Spinal cord (tissue), 10 donors: ENCODE measurements at places on chromosomes 6 and 20. TPM values are rescaled to one million over a fixed set of nuclear protein-coding genes. Genes with fewer than 3 reads are reported as not detected.

The CTAGE9 gene
- total RNA-seq = not detected

The PIM1 gene
- 12.4 TPM for total RNA-seq

The EYA2 gene
- total RNA-seq = 10.7 TPM

The ORC3 gene
- 43.7 TPM for total RNA-seq

The COX4I2 gene
- total RNA-seq = 0.30 TPM

The WFDC10B gene
- not detected for total RNA-seq

The SEMG1 gene
- not detected for total RNA-seq

The RHAG gene
- total RNA-seq = 11.0 TPM

The COL9A3 gene
- 33.5 TPM for total RNA-seq

The TRIM31 gene
- not detected for total RNA-seq

The GABRR1 gene
- total RNA-seq = 0.20 TPM

The ASF1A gene
- total RNA-seq = 40.4 TPM

The SNAP25 gene
- 72.1 TPM for total RNA-seq

The SMIM26 gene
- 118 TPM for total RNA-seq

The RAET1E gene
- 1.0 TPM for total RNA-seq

The RIMS4 gene
- 24.5 TPM for total RNA-seq

The HLA-DRB5 gene
- 0.30 TPM for total RNA-seq

The MUC22 gene
- total RNA-seq = not detected

The RIPPLY2 gene
- total RNA-seq = 11.4 TPM

The C6orf141 gene
- 1.3 TPM for total RNA-seq

The EMILIN3 gene
- 8.6 TPM for total RNA-seq

The IL17A gene
- total RNA-seq = not detected

The HLA-A gene
- total RNA-seq = 112 TPM

The MKKS gene
- 29.8 TPM for total RNA-seq

The ADGRF4 gene
- total RNA-seq = not detected

The EHMT2 gene
- total RNA-seq = 44.7 TPM

The PHACTR3 gene
- 23.5 TPM for total RNA-seq

The CTCFL gene
- total RNA-seq = 0.28 TPM

The ETV7 gene
- total RNA-seq = 0.61 TPM

The SNPH gene
- 12.2 TPM for total RNA-seq
